ENCODE measurements at places on chromosomes 6 and 20.

DNA sequence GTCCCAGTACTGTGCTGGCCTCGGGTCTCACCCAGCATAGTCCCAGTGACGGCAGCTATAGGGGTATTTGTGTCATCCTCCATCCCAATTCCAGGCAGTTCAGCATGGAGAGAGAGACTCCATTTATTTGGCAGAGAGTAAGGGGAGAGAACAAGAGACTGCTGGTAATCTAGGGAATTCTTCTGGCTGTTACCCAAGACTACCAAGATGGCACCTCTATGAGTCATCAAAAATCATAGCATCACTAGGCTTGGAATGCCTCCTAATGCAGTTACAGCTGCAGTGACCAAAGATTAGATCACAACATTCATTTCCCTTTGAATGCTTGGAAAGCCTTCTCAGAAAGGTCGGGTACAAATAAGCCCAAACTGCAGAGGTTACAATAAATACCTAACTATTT, 660.4 kb upstream of the FLRT3 start:
- no peak for DNase-seq

DNA sequence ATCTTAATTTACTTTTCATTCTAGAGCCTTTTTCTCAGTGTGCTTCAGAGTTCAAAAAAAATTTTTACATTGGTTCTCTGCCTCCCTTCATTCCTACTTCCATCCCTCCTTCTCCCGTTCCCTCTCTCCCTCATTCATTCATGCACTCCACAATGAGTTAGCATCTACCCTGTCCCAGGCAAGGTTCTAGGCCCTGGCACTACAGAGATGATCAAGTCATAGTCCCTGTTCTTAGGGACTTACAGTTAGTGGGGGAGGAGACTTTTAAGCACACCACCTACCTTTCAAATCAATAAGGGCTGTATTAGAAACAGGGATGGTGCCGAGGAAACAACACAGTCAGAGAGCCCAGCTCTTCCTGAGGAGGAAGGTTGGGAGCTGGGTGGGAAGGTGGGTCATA, 40.3 kb downstream of the MAP3K5 start:
- no peak for DNase-seq

DNA sequence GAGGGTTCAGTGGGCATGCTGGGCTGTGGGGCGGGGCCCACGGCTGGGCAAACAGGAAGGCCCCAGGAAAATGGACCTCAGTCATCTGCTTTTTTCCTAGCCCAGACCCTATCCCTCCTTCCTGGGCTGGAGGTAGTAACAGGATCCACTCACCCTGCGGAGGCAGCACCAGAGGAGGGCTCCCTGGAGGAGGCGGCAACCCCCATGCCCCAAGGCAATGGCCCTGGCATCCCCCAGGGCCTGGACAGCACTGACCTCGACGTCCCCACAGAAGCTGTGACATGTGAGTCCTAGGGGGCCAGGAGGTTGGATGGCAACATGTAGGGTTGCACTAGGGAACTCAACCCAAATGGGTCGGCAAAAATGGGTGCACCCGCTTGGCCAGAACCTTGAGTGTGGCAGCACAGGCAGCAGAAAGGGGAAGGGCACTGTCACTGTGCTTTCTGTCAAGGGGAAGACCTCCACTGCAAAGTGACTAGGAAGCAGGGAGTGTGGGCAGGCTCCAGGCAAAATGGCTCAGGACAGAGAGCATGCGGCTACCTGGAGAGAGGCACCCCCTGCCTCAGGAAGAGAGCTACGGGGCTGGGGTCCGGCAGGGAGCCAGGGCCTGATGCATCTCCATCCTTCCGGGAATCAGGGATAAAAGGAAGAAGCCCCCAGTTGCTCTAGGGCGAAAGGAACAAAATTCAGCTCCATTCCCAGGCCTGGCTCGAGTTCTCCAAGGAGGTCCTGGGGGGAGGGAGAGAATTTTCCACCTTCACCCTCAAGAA, 7.9 kb downstream of the MDFI start:
- no peak for DNase-seq

DNA sequence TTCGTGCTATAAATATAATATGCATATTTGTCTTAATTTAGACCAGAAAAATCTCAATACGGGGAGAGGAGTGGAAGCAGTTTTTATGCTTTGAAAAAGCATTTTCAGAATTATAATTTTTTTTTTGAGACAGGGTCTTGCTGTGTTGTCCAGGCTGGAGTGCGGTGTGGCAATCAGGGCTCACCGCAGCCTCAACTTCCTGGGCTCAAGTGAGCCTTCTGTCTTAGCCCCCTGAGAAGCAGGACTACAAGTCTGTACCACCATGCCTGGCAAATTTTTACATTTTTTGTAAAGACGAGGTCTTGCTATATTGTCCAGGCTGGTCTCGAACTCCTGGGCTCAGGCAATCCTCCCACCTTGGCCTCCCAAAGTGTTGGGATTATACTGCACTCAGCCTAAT, 197.2 kb downstream of the FOXC1 start:
- DNase-seq: no peak

- DNase-seq: no peak
Measured at GRCh38 chr20:57009775-57010174, 256.7 kb downstream of the BMP7 start.

DNA sequence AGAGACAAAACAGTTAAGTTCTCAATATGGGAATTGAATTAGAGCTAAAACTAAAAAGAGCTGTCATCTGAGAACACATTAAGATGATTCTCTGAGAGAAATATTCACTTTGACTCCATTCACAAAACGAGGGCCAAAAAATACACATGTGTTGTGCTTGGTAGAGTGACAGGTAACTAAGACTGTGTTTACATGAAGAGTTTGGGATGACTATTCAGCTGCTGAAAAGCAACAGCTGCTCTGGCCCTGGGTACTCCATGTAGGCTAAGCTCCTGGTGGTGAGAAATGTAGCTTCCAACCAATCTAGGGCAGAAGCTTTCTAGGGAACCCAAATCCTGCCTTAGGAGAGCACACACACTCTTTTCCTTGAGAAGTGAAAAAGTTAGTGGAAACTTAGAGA, 184.5 kb downstream of the COL21A1 start:
- DNase-seq: no peak

DNA sequence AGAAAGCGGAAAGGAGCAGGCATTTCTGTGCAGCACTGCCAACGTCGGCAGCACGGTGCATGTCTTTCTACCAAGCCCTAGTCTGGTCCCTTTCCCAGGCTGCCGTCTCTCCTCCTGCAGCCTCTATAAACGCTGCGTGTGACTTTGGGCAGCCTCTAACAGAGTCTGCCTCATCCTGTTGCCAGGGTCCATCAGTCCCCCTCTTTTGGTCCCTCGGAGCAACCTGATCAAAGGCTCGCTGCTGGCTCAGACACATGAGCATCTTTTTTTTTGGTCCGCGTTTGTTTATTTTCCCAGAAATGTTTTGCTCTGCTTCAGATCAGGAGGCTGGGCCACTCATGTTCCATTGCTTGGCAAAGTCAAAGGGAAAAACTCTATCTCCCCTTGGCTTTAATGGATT, 166.8 kb upstream of the CST7 start:
- DNase-seq: no peak

- DNase-seq: no peak
Measured at GRCh38 chr6:163984124-163984936, 569.8 kb downstream of the QKI start.

DNA sequence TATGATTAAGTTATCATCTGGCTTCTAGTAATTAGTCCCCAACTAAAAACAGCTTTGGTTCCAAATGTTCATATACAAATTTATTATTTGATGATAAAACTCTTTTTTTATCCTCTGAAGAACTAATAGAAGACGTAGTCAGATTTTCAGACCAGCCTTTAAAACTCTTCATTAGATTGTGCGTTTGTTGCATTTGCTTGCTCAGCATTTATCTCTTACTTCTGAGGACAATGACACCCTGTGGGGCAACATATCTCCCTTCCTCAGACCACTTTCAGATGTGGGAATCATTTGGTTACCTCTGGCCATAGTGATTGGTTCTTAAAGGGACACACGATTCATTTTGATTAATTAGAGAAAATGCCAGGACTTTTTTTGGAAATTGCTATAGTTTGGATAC, 481.8 kb downstream of the HAO1 start:
- DNase-seq: no peak

DNA sequence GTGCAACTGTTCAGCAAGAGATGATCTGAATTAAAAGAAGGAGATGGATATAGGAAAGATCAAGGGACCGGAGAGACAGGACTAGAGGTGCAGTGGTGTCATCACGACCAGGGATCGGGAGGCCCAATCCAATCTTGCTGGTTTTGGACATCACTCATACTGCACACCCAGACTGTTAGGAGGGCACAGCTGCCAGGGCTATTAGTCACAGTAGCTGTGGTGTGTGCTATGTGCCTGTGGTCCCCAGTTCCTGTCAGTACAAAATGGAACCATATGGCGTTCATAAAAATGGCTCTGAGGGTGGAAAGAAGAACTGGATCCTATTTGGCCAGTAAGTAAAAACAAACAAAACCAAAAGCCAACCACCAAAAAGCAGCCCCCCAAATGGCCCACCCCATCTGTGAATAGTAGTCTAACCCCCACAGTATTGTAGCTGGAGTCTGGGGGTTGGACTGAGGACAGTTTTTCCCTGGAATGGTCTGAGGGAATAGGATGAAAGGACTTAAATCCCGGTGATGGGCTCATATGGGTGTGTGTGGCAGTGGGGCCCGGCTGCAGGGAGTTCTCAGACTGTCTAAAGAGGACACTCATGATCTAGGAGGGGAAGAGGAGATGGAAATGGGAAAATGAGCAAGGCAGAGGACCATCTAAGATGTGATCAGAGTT, 9.3 kb upstream of the NNAT start:
- DNase-seq: peak; percentile 72

Data from hepatic stellate cell (primary cell).